Prostate gland (tissue), 2 donors: ENCODE measurements at places on chromosomes 3 and 15. TPM values are rescaled to one million over a fixed set of nuclear protein-coding genes. Genes with fewer than 3 reads are reported as not detected.

ATP10A gene
- 5.6 TPM for total RNA-seq

DNA sequence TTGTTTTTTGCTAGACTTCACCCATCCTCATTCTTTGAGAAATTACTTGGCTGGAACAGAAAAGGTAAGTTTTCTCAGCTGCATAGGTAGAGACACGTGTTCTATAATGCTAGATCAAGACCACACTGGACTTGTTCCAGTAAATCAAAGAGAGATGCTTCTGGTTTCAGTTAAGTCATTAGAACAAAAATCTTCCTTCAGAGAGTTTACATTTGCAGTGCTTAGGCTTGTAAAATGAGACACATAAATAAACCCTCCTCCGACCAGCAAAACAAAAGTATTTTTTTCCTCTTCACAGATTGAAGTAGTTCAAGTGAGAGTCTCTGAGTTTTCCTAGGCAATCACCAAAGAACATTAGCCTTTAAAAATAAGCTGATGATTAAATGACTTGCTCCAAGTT lies 87.3 kb upstream of the PROK2 start:
- no peak overlapping the region for H3K4me3 ChIP-seq
- no peak for DNase-seq
- peaks cover 3% of the 10 kb centered on the region for H3K4me1 ChIP-seq
- H3K36me3 ChIP-seq, result no peaks in the 10 kb centered on the region
- no peaks in the 10 kb centered on the region for H3K27me3 ChIP-seq
- no peak overlapping the region for H3K27ac ChIP-seq

GOLGA6L7 gene
- total RNA-seq, result 2.7 TPM

DNA sequence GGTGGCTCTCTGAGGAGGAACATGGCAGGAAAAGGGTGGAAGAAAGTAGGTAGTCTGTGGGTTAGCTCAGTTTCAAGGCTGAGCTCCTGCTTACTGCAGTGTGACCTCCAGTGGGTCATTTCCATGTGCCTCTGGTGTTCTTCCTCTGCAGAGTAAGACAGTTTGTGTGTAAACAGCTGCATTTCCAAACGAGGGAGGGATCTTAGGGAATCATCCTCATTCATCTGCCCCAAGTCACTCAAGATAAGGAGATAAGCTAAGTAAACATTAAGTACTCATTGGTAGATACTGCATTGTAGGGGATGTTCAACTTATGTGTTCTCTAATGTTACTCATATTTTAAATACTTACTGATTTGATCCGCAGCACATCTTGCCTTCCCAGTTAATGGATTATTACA lies 83.6 kb downstream of the CLSTN2 start:
- no peaks in the 10 kb centered on the region for H3K36me3 ChIP-seq
- H3K27ac ChIP-seq, result no peak overlapping the region
- H3K4me1 ChIP-seq, result peaks cover 15% of the 10 kb centered on the region
- no peak overlapping the region for H3K4me3 ChIP-seq
- DNase-seq, result no peak
- H3K27me3 ChIP-seq, result no peaks in the 10 kb centered on the region

ARGFX gene
- not detected for total RNA-seq

DNA sequence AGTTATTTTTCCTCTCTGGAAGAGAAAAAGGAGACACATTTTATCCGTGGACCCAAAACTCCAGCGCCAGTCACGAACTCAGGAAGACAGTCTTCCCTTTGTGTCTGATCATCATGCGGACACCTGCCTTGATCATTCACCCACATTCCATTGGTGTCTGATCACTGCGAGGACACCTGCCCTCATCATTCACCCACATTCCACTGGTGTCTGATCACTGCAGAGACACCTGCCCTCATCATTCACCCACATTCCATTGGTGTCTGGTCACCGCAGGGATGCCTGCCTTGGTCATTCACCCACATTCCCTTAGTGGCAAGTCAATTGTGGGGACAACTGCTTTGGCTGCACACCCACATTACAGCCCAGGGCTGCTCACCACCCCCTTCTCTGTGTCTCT lies 148.9 kb downstream of the ROBO1 start:
- no peaks in the 10 kb centered on the region for H3K36me3 ChIP-seq
- no peaks in the 10 kb centered on the region for H3K27me3 ChIP-seq

DNA sequence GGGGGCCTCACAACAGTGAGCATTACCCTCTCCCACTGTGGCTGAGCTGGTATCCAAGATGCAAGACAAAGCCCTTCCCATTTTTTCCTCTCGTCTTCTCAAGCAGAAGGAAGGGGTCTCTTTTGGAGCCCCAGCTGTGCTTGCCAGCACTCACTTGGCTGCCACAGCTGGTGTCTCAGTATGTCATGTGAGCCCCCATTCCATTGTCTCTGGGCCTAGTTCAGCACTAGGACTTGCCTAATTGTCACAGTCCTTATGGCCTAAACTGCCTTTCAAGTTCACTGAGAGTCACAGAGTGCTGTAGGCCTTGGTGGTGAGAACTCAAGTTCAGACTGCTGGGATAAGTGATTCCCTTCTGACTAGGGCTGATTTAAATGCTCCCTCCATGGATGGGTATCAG lies 89.8 kb downstream of the ARHGEF26 start:
- H3K27ac ChIP-seq, result no peak overlapping the region
- H3K4me1 ChIP-seq, result no peaks in the 10 kb centered on the region
- H3K27me3 ChIP-seq, result no peaks in the 10 kb centered on the region
- H3K4me3 ChIP-seq, result no peak overlapping the region

DNA sequence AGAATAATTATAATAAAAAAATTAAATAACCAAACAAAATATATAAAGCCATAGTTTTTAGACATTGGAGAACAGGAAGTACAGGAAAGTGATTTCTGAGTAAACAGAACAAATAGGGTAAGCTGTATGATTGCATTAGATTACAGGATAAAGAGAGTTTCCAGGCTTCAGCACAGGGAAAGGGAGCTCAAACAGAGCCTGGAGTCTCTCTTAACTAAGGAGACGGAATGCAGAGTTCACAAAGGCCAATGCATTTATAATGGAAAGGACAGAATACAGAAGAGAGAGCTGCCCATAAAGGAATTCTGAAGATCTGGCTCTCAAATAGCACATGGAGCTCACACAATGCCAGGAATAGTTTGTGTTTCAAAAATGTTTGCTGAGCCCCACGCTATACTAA lies 42.0 kb upstream of the OTOL1 start:
- no peaks in the 10 kb centered on the region for H3K27me3 ChIP-seq
- DNase-seq, result no peak
- H3K4me1 ChIP-seq, result no peaks in the 10 kb centered on the region
- no peaks in the 10 kb centered on the region for H3K36me3 ChIP-seq
- no peak overlapping the region for H3K4me3 ChIP-seq

GRCh38 chr15:67915461-67916374 lies 75.9 kb upstream of the RNU6-1 start:
- DNase-seq, result peak; percentile 93
- no peaks in the 10 kb centered on the region for H3K36me3 ChIP-seq
- H3K4me1 ChIP-seq, result peaks cover 17% of the 10 kb centered on the region
- peak overlapping the region; percentile 85 for H3K27ac ChIP-seq
- H3K4me3 ChIP-seq, result no peak overlapping the region

- no peak overlapping the region for H3K27ac ChIP-seq
These were observed 65.8 kb downstream of the DTWD1 start for GRCh38 chr15:49686599-49686998.

CKMT1B gene
- 18.9 TPM for total RNA-seq

DNA sequence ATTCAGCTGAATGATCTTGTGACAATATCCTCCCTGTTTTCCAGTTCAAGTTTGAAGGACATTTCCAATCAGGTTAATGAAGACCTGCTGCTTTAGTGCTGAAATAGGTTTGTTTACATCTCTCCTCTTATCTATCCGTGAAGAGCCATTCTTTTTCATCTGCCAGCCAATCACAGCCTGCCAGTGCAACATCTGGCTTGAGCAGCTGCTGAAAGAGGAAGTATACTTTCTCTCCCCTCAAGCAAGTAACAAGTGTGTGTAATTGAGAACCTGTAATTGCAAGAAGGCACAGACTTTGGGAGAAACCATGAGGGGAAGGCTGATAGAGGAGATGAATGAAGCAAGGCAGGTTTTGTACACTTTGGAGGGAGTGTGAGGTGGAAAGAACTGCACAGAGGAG lies 404.3 kb downstream of the AGBL1 start:
- no peaks in the 10 kb centered on the region for H3K36me3 ChIP-seq
- H3K4me3 ChIP-seq, result no peak overlapping the region
- no peak for DNase-seq
- no peaks in the 10 kb centered on the region for H3K4me1 ChIP-seq
- H3K27me3 ChIP-seq, result no peaks in the 10 kb centered on the region
- no peak overlapping the region for H3K27ac ChIP-seq

DUOXA2 gene
- not detected for total RNA-seq

DNA sequence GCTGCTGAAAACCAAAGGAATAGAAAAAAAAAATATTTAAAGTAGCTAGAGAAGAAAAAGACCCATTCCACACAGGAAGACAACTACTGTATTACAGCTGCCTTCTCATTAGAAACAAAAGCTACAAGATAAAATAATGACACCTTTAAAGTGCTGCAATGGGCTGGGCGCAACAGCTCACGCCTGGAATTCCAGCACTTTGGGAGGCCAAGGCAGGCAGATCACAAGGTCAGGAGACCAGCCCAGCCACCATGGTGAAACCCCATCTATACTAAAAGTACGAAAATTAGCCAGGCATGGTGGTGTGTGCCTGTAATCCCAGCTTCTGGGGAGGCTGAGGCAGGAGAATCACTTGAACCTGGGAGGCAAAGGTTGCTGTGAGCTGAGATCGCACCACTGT lies 31.0 kb downstream of the TRPM7 start:
- H3K4me1 ChIP-seq, result no peaks in the 10 kb centered on the region
- no peak overlapping the region for H3K4me3 ChIP-seq
- no peaks in the 10 kb centered on the region for H3K27me3 ChIP-seq
- no peaks in the 10 kb centered on the region for H3K36me3 ChIP-seq
- H3K27ac ChIP-seq, result no peak overlapping the region
- DNase-seq, result no peak

- no peak for DNase-seq
- H3K36me3 ChIP-seq, result no peaks in the 10 kb centered on the region
- no peaks in the 10 kb centered on the region for H3K4me1 ChIP-seq
- H3K4me3 ChIP-seq, result no peak overlapping the region
- H3K27ac ChIP-seq, result no peak overlapping the region
- H3K27me3 ChIP-seq, result no peaks in the 10 kb centered on the region
These were observed 57.5 kb upstream of the TMCO5A start for GRCh38 chr15:37876900-37877299.

NCKIPSD gene
- total RNA-seq, result 32.9 TPM

GRCh38 chr3:31248563-31248992 lies 284.1 kb upstream of the STT3B start:
- peak overlapping the region; percentile 54 for H3K27ac ChIP-seq
- H3K27me3 ChIP-seq, result no peaks in the 10 kb centered on the region
- no peaks in the 10 kb centered on the region for H3K36me3 ChIP-seq
- no peak overlapping the region for H3K4me3 ChIP-seq
- DNase-seq, result no peak
- H3K4me1 ChIP-seq, result peaks cover 2% of the 10 kb centered on the region

- H3K27me3 ChIP-seq, result no peaks in the 10 kb centered on the region
- H3K4me3 ChIP-seq, result no peak overlapping the region
- peaks cover 3% of the 10 kb centered on the region for H3K36me3 ChIP-seq
- H3K4me1 ChIP-seq, result no peaks in the 10 kb centered on the region
- DNase-seq, result peak; percentile 40
- H3K27ac ChIP-seq, result no peak overlapping the region
These were observed 66.3 kb downstream of the NIPA2 start for GRCh38 chr15:22904736-22905135.

NLGN1 gene
- 0.36 TPM for total RNA-seq

DNA sequence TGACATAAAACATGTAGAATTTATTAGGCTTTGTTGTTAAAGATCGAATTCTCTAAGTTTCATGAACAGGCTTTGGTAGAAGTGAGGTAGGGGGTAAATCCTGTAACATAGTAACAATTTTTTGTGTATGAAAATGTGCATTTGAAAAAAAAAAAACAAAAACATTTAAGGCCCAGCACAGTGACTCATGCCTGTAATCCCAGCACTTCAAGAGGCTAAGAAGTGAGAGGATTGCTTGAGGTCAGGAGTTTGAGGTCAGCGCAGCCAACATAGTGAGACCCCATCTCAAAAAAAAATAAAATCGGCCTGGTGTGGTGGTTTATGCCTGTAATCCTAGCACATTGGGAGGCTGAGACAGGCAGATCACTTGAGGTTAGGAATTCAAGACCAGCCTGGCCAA lies 26.8 kb upstream of the PPP4R2 start:
- no peaks in the 10 kb centered on the region for H3K36me3 ChIP-seq
- no peak overlapping the region for H3K4me3 ChIP-seq
- H3K27me3 ChIP-seq, result no peaks in the 10 kb centered on the region
- no peak for DNase-seq

GRCh38 chr3:143628971-143629370 lies 219.3 kb downstream of the SLC9A9 start:
- H3K4me3 ChIP-seq, result no peak overlapping the region
- H3K27me3 ChIP-seq, result no peaks in the 10 kb centered on the region
- no peaks in the 10 kb centered on the region for H3K36me3 ChIP-seq
- H3K27ac ChIP-seq, result no peak overlapping the region
- no peak for DNase-seq
- no peaks in the 10 kb centered on the region for H3K4me1 ChIP-seq

IMPG2 gene
- 0.23 TPM for total RNA-seq

DNA sequence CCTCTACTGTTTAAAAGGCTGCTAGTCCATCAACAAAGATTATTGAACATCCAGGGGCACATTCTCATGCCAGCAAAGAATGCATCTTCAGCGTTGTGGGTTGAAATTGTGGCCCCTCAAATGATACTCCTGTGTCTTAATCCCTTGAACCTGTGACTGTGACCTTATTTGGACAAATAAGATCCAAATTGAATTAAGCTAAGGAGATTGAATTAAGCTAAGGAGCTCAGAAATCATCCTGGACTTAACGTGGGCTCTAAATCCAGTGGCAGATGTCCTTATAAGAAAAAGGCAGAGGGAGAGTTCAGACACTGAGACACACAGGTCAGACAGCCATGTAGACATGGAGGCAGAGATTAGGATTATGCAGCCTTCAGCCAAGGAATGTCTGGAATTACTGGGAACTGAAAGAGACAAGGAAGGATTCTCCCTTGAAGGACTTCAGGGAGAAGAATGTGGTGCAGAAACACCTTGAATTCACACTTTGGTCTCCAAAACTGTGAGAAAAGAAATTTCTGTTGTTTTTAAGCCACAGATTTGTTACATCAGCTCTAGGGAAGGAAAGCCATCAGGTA lies 57.3 kb upstream of the SLC24A5 start:
- no peaks in the 10 kb centered on the region for H3K27me3 ChIP-seq
- H3K36me3 ChIP-seq, result no peaks in the 10 kb centered on the region
- no peaks in the 10 kb centered on the region for H3K4me1 ChIP-seq
- no peak for DNase-seq

DNA sequence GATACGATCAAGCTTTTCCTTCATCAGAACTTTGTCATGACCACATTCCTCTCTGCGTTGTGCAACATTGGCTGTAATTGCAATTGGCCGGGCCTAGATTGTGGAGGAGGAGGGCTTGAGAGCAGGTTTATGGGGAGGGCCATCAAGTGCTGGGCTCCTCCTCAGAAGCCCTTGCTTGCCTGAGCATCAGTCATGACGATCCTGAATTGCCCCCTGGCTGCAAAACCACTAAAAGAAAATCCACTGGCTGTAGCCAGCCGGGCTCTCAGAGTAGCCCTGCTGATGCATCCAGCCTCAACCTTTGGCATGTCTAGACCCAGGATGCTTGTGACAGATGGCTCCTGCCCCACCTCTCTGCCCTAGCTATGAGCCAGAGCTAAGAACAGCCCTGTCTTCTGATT lies 13.4 kb upstream of the TRH start:
- no peak overlapping the region for H3K4me3 ChIP-seq
- no peaks in the 10 kb centered on the region for H3K27me3 ChIP-seq
- no peak overlapping the region for H3K27ac ChIP-seq
- H3K4me1 ChIP-seq, result no peaks in the 10 kb centered on the region
- no peaks in the 10 kb centered on the region for H3K36me3 ChIP-seq

GRCh38 chr15:77681362-77681761 lies 48.6 kb upstream of the LINGO1 start:
- no peaks in the 10 kb centered on the region for H3K36me3 ChIP-seq
- H3K27ac ChIP-seq, result no peak overlapping the region
- H3K27me3 ChIP-seq, result no peaks in the 10 kb centered on the region
- no peak for DNase-seq
- no peak overlapping the region for H3K4me3 ChIP-seq

CHDH gene
- 43.9 TPM for total RNA-seq

FBXO40 gene
- 0.68 TPM for total RNA-seq
